Right atrium auricular region (tissue), 2 donors: ENCODE measurements at places on chromosomes 12 and 14. TPM values are rescaled to one million over a fixed set of nuclear protein-coding genes. Genes with fewer than 3 reads are reported as not detected.

- H3K27me3 ChIP-seq: no peaks in the 10 kb centered on the region
- no peaks in the 10 kb centered on the region for H3K4me1 ChIP-seq
- peaks cover 27% of the 10 kb centered on the region for H3K36me3 ChIP-seq
- H3K4me3 ChIP-seq: no peak overlapping the region
- H3K27ac ChIP-seq: peak overlapping the region; percentile 75
Measured at GRCh38 chr14:90408713-90409112, 11.9 kb downstream of the CALM1 start.

DNA sequence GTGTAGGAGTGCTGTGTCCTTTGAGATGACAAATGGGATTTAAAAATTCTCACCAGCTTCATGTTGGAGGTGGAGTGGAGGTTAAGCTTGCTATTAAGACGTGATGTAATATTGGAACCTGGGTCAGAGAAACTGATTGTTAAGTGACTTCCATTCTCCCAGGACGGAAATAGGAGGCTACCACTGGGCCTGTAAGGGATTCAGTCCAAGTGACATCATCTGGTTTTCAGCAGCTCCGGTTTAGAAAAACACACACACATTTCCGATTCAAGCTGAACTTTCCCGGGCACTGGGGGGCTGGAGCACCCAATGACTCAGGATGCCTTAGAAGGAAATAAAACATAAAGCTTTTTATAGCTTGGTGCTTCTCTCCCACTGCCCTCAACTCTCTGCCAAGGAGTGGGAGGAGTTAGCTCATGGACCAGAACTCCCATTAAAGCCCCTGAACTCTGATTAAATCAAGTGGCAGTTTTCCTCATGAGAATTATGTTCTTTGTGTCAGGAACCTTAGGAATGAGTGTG is 12.4 kb downstream of the CALM1 start:
- peaks cover 21% of the 10 kb centered on the region for H3K36me3 ChIP-seq
- H3K27me3 ChIP-seq: no peaks in the 10 kb centered on the region
- no peak overlapping the region for H3K4me3 ChIP-seq

DNA sequence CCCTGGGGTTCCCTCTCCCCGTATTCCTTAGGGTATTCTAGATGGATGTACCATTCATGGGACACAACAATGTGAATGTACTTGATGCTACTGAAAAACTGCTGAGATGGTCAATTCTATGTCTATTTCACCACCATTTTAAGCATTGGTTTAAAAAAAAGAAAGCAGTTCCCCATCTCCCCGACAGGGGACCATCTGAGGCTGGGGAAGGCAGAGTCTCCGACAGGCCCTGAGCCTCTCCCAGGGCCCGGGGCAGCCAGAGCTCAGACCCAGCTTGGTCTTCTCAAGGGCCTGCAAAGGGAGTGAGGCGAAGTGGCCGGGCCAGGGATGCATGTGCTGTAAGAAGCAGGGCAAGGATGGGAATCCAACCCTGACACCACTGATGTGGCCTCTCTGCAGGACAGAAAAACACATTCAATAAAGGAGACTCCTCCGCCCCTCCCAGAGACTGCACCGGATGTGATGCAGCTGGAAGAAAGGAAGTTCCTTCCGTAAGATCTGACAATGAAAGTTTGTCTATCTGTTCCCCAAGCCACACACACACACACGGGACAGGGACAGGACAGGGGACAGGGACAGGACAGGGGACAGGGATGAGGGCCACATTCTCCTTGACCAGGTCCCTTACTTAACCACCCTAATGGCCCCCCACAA is 234.1 kb downstream of the BCL11B start:
- no peak overlapping the region for H3K27ac ChIP-seq
- no peaks in the 10 kb centered on the region for H3K27me3 ChIP-seq
- no peak overlapping the region for H3K4me3 ChIP-seq

- no peaks in the 10 kb centered on the region for H3K27me3 ChIP-seq
- H3K27ac ChIP-seq: no peak overlapping the region
- no peak overlapping the region for H3K4me3 ChIP-seq
- no peak for DNase-seq
- no peaks in the 10 kb centered on the region for H3K4me1 ChIP-seq
- no peaks in the 10 kb centered on the region for H3K36me3 ChIP-seq
Measured at GRCh38 chr12:54442961-54443360, 23.9 kb upstream of the ITGA5 start.

DNA sequence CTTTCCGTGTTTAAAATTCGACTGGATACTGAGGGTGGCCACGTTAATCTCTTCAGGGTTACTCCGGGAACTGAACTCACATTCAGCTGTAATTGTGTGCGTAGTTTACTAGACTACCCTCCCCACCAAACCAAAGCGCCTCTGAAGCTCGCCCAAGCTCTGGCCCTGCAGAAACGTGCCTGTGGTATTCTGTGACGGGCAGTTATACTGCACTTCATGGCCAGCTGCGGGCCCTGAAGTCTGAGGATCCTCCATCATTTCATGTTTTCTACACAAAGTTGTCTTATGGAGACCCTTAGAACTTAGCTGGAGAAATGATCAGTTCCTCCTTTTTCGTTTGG is 688 bp downstream of the ZNF26 start:
- H3K4me3 ChIP-seq: peak overlapping the region; percentile 74
- H3K36me3 ChIP-seq: no peaks in the 10 kb centered on the region
- H3K27me3 ChIP-seq: no peaks in the 10 kb centered on the region
- no peak for DNase-seq

DNA sequence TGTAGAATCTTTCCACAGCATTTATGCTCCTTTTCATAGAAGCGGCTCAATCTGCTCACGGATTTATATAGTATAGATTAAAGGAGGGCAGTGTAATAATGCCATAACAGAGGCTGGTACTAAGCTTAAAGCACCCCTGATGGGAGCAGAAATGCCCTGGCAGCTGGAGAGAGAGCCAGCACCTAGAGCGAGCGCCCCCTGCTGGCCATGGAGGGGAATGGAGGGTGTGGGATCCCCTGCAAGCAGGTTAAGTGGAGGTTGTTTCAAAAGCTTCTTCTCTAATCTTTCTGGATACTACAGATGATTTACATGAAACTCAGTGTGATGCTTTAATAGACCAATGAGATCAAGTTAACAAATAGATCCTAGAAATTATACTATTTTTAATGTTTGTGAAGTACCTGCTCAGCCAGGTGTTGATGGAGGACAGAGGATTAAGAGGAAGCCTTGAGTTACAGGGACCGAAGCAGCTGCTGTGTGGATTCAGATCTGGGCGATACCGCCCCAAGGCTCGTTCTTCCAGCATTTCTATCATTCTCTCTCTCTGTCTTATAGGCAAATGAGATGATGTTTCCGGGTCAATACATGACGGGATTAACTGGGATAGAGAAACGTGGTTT is 1519.3 kb upstream of the TMEM132C start:
- H3K4me3 ChIP-seq: no peak overlapping the region
- H3K27me3 ChIP-seq: no peaks in the 10 kb centered on the region
- H3K27ac ChIP-seq: no peak overlapping the region
- H3K36me3 ChIP-seq: no peaks in the 10 kb centered on the region

DNA sequence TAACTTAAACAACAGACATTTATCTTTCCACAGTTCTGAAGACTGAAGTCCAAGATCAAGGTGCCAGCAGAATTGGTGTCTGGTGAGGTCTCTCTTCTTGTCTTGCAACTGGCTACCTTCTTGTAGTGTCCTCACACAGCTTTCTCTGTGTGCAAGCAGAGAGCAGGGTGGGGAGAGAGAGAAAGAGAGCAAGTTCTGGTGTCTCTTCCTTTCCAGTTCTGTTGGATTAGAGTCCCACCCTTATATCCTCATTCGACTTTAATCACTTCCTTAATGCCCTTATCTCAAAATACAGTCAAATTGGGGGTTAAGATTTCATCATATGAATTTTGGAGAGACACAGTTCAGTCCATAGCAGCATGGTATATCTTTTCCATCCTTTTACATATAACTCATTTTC is 40.8 kb downstream of the DYRK2 start:
- H3K27me3 ChIP-seq: no peaks in the 10 kb centered on the region
- H3K4me3 ChIP-seq: no peak overlapping the region
- H3K36me3 ChIP-seq: no peaks in the 10 kb centered on the region
- no peak overlapping the region for H3K27ac ChIP-seq
- DNase-seq: no peak

- H3K27ac ChIP-seq: no peak overlapping the region
- peaks cover 7% of the 10 kb centered on the region for H3K4me1 ChIP-seq
- H3K27me3 ChIP-seq: no peaks in the 10 kb centered on the region
- no peaks in the 10 kb centered on the region for H3K36me3 ChIP-seq
Measured at GRCh38 chr12:68790952-68791234, 17.1 kb upstream of the MDM2 start.

EFS gene
- 6.3 TPM for total RNA-seq

PRB2 gene
- total RNA-seq: not detected

GPATCH2L gene
- 48.5 TPM for total RNA-seq

TPH2 gene
- total RNA-seq: not detected

MUCL1 gene
- not detected for total RNA-seq

MLF2 gene
- 121 TPM for total RNA-seq
